ENCODE measurements at places on chromosomes 2 and 18. TPM values are rescaled to one million over a fixed set of nuclear protein-coding genes. Genes with fewer than 3 reads are reported as not detected.

GRCh38 chr2:232340171-232340935 is 38.2 kb upstream of the ALPP start:
- peak; percentile 27 for DNase-seq

- no peak for DNase-seq
Measured at GRCh38 chr2:86290596-86291327, 46.7 kb downstream of the REEP1 start.

DNA sequence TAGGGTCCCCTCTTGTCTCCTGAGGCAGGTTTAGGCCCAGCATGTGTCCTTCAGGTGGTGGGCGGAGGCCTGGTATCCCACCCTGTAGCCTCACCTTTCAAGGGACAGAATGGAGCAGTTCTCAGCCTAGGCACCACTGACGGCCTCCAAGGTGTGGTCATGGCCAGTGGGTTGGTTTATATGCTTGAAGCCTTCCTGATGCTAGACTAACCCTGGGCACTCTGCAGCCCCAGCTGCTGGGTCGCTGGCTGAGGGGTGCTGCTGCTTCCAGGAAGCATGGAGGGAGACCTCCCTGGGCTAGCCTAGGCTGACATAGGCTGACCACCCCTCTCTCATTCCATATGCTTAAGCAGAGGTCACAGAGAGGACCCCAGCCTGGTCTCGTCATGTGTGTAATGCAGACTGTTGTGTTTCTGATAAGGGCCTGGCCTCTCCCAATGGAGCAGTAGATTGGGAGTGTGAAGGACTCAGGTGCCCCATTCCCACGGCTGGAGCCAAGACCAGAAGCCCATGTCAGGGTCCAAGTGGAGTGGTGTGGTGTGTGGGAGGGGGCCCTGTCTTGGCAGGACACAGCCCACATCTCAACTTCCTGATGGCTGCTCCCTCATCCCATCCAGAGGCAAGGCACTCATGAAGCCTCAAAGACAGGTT is 206.6 kb downstream of the DYSF start:
- DNase-seq: no peak

GDF7 gene
- 16.4 TPM for total RNA-seq

DNA sequence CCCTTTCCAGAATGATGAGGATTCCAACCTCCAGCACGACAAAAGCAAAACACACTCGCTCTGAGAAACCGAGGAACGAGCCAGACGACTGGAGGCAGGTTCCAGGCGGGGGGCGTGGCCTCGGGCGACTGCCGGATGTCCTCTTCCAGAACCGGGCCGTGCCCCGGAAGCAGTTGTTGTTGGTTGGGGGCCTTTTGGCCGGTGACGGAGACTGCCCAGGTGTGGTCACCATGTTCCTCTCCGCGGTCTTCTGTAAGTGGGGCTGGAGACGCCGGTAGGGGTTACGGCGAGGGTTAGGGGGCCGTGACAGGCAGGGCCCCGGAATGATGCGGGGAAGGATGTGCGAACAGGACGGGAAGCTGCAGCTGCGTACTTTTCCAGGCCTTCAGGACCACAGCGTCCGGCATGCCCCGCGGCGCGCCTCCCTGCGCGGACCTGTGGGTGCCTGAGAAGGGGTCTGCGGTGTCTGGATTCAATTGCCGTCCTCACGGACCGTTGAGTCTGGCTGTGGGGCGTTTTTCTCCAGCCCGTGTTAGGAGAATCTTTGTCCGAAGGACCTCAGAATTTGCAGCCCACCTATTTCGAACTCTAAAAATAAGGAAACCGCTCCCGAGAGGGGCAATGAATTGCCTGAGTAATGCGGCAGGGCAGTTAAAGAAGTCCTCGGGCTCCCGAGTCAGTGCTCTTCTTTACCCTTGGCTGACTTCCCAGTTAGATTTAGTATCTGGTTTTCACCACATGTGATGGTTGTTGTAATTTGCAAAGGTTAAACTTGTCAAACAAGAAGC is at the start of gene MRPL33:
Gene MRPL33 (plus strand): TSS at position 172 of the 788 bp plus-strand sequence. CDS start 59 bp downstream, at position 231.
- DNase-seq: peak; percentile 97

DNA sequence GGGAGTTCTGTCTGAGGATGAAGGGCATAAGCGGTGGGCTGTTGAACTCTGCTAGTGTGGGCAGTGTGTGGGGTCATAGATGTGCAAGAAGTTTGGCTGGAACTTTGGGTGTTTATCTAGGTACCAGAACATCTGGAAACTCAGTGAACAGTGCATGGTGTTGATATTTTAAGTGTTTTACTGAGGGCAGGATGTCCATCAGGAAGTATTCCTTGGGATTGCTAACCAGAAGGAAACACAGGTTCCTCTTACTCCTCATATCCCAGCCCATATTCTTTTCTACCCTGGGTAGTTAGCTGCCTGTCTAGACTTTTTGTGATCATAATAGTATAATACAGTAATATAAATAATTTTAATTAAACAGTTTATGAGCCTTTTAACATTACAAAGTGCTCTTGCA is 15.5 kb downstream of the BABAM2 start:
- DNase-seq: no peak

STARD7 gene
- 72.7 TPM for total RNA-seq

- DNase-seq: peak; percentile 91
Measured at GRCh38 chr2:27071990-27072830, 756 bp upstream of the OST4 start.

DNA sequence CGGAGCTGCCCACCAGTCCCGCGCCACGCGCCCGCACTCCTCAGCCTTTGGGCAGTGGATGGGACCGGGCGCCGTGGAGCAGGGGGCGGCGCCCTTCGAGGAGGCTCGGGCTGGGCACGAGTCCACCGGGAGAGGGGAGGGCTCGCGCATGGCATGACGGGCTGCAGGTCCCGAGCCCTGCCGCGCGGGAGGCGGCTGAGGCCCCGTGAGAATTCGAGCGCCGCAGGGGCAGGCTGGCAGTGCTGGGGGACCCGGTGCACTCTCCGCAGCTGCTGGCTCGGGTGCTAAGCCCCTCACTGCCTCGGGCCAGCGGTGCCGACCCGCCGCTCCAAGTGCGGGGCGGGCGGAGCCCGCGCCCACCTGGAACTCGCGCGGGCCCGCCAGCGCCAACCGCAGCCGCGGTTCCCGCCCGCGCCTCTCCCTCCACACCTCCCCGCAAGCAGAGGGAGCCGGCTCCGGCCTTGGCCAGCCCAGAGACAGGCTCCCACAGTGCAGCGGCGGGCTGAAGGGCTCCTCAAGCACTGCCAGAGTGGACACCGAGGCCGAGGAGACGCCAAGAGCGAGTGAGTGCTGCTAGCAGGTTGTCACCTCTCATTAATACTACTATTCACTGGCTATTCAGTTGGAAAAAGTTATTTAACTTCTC is 3.6 kb upstream of the TTC21B start:
- DNase-seq: peak; percentile 31

CFLAR gene
- 244 TPM for total RNA-seq

C2orf66 gene
- 0.30 TPM for total RNA-seq

- DNase-seq: no peak
Measured at GRCh38 chr2:160478660-160479059, 14.9 kb downstream of the RBMS1 start.

DNA sequence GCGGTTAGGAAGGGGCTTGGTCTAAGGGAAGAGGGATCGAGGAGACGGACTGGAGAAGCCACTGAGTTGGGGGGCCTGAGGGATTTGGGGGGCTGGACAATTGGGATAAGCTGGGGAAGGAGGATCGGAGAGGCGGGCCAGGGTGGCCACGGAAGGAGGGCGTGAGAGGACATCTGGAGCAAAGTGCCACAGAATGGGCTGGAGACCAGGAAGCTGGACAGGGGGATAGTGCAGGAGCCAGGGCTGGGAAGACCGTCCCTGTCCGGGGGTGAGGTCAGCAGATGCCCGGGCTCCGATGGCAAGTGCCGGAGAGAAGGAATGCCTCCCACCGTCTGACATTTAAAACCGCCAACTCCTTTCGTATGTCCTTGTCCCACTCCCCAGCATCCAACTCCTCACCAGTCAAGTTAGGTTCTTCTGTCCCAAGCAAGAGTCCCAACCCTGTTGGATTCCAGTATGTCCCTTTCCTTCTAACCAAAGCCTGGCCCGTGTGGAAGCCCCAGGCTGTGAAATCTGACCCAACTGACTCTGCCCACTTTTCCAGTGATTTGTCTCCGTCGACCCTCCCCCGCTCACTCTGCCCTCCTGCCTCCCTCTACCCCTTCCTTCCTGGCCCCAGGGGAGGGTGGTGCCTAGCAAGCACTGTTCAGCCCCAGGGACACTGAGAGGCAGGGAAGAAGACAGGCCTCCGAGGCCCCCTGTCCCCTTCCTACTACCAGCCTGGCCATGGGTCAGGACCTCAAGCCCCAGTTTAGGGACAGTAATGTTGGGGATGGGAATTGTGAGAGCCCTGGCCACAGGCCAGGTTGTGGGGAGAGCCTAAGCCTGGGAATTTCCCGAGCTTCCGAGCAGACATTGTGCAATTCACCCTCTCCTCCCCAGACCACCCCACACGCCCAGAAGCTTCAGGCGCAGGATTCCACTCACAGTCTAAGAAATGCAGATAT is 31.5 kb upstream of the TMBIM1 start:
- DNase-seq: peak; percentile 78
